Gastrocnemius medialis (tissue), 4 donors: ENCODE measurements at places on chromosomes 2 and 18.

GRCh38 chr2:222656526-222657446 is 894 bp upstream of the FARSB start:
- DNase-seq, result no peak

- DNase-seq, result no peak
Observed at GRCh38 chr18:48139431-48140347, 209.2 kb upstream of the SMAD2 start.

DNA sequence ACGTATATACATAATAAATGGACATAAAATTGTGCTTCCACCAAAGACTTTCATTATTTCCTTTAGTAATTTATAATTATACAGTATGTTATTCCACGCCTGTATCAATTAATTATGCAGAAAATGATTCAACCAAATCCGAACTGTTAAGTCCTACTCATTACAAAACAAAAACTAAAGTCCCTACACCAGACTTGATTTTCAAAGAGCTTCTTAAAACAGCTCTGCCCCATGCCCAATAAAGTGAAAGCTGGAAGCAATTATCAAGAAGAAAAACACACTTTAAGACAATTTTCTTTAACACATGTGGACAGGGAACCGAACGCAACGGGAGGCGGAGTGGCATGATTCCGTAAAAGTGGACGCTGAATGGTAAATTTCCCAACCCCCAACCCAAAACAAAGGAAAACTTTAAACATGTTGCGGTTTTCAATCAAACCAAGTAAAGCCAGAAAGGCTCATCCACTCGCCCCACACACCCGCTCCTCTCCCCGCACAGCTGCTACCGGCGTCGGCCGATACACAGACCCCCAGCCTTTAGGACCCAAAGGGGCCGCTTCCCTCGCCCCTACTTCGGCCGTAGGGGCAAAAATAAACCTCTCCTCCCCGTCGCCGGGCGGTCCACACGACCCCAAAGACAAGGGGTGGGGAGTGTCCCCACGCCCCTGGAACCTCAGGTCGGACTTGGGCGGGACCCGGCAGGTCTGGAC is 705 bp downstream of the YES1 start:
- DNase-seq, result no peak

- DNase-seq, result no peak
Observed at GRCh38 chr2:107020392-107020791, 134.4 kb upstream of the ST6GAL2 start.

GRCh38 chr2:31038385-31038784 is 99.9 kb downstream of the GALNT14 start:
- DNase-seq, result no peak

DNA sequence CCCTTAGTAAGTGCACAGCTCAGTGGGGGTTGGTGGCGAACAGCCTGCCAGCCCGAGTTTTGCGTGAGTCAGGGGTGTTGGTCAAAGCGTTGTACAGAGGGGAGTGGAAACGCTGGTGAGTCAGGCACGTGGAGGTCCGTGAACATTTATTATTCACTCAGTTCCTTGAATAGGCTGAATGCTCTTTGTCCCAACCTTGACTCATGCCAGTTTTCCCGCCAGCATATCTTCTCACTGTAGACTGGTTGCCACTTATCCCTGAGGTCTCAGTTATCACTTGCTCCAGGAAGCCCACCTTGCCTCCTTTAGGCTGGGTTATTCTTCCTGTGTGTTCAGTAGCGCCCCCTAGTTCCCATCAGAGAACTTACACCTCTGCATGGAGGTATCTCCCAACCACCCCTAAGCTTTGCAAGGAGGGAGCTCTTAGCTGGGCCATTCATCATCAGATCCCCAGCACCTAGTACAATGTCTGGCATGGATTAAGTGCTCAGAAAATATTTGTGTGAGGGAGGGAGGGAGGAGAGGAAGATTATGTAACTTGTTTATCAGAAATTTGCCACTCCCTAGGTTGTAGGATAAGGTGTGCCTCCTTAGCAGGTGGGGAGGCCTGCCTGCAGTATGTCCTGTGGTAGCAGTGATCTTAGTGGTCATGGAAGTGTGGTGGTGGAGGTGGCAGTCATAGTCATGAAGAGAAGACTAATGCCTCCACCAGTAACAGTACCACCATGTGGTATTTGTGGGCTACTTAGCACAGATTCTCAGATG is 72.1 kb downstream of the CABLES1 start:
- DNase-seq, result no peak

DNA sequence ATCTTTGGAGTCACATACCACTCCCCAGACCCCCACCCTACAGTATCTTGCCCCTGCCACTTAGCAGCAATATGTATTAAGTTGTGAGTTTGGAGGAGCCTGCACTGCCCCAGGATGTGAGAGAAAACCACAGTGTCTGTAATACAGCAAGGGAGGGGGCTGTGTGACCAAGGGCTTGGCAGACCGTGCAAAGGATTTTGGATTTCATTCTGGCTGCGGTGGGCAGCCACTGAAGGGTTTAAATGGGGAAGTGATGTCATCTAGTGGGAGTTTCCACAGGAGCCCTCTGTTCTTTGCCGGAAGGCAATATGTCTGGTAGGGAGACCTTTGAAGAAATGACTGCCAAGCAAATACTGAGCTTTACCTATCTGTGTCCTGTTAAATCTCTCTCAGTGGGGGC is 202.4 kb downstream of the FHOD3 start:
- no peak for DNase-seq

- no peak for DNase-seq
Observed at GRCh38 chr18:9062418-9062751, 40.1 kb upstream of the NDUFV2 start.

- no peak for DNase-seq
Observed at GRCh38 chr2:28544922-28545589, 49.2 kb downstream of the PLB1 start.

DNA sequence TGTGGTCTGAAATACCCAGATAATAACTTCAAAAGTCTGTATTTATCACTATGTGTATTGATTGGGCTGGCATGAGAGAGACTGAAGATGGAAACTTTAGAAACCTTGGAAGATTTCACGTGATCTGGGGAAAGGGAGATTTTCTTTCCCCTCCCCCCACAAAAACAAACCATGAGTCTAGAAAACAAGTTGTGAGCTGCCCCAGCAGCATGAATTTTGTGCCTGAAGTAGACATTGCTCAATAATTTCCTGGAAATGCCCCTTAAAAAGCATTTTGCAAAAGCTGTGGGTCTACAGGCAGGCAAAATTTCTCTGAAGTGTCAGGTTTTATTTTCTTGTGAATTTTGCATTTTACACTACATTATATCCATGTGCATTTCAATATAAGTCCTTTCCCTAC is 101.8 kb downstream of the ETAA1 start:
- DNase-seq, result no peak

DNA sequence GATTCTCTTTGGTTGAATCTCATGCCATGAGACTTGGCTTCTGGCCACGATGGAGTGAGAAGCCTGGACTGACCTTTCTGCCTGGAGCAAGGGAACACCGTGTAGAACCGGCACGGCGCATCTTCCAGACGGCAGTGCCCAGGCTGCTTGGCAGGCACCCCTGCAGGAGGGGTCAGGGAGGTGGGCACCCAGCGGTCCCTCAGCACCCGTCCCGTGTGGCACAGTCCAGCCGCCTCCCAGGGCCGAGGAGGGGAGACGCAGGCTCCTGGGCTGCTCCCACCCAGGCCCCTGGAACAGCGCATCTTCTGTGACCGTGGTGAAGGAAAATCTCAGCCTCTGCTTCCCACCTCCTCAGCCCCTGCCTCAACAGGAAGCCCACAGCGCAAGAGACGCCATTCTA is 95.7 kb downstream of the CMPK2 start:
- DNase-seq, result no peak

DNA sequence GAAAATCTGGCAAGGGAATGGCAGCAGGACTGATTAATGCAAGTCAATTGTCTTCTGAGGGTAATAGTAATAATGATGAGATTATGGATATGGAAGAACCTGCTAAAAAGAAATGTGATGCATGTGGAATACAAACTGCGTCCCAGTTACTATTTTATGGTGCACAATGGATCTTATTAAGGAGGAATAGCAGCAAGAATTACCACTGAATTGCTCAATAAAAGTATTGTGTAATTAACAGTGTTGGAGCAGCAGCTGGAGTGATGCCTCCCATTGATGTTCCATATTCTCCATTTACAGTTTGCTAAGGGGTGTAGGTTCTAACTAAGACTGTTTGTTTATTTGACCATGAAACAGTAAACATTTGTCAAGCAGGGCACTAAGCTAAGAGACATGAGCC is 167.9 kb downstream of the HRH4 start:
- DNase-seq, result no peak

DNA sequence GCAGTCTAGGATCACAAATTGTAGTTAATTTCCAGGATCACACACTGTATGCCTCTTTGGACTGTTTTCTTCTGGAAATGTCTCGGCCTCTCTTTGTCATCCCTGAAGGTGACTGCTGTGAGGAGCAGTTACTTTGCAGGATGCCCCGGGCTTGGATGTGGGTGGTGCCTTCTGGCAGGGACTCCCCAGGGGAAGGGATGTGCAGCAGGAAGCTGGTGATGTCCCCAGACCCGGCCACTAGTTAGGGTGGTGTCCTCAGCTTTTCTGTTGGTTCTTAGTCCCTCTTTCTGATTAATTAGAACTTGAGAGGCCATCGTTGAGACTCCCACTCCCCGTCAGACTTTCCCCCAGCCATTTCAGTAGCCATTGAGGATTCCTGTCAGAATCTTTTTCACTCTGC is 286.6 kb upstream of the HDAC4 start:
- DNase-seq, result no peak

- no peak for DNase-seq
Observed at GRCh38 chr2:222054813-222055212, 244.0 kb downstream of the PAX3 start.
